ENCODE measurements at places on chromosomes 2 and 18.

GRCh38 chr2:133293544-133294353 lies 274.5 kb downstream of the NCKAP5 start:
- no peaks in the 10 kb centered on the region for H3K27me3 ChIP-seq
- no peaks in the 10 kb centered on the region for H3K4me1 ChIP-seq
- DNase-seq = no peak
- H3K4me3 ChIP-seq = no peak overlapping the region

DNA sequence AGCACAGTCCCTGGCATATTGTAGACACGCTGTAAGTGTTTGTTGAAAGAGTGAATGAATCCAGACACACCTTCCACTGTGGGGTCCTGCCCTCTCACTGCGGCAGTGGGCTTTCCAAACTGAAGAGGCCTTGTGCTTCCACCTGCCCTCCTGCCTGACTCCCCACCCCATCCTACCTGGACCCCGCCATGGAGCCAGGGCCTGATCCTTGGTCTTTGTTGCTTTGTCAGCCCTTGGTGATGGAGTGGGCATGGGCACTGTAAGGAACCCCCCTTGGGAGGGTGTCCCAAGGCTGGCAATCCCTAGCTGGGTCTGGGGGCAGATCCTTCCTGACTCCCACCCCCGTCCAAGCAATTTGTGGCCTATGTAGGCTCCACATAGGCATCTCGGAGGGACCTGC lies 33.1 kb downstream of the KLHL29 start:
- no peak overlapping the region for H3K4me3 ChIP-seq
- H3K27ac ChIP-seq = no peak overlapping the region
- H3K27me3 ChIP-seq = no peaks in the 10 kb centered on the region
- no peaks in the 10 kb centered on the region for H3K36me3 ChIP-seq
- H3K4me1 ChIP-seq = no peaks in the 10 kb centered on the region

- H3K4me3 ChIP-seq = no peak overlapping the region
- DNase-seq = no peak
- H3K27me3 ChIP-seq = no peaks in the 10 kb centered on the region
Observed at GRCh38 chr2:202141329-202141947, 68.4 kb downstream of the KIAA2012 start.

DNA sequence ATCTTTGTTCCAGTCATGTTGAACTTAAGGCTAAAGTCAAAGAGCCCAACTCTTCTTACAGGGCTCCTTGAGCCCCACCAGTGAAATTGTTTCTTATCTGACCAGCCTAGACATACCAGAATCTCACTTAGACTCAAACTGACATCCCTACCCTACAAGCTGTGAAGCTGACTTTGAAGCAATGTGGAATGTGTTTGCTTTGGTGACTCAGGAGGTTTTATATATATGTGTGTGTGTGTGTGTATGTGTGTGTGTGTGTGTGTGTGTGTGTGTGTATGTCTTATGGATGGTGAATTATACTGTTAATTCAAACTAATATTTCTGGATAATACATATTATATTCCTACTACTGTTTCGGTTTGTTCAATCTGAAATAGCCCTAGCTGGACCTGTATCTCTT lies 67.3 kb downstream of the CAMKMT start:
- H3K4me1 ChIP-seq = peaks cover 42% of the 10 kb centered on the region
- H3K36me3 ChIP-seq = no peaks in the 10 kb centered on the region
- H3K27me3 ChIP-seq = no peaks in the 10 kb centered on the region
- H3K4me3 ChIP-seq = no peak overlapping the region

GRCh38 chr18:28095631-28096030 lies 81.3 kb downstream of the CDH2 start:
- DNase-seq = no peak
- H3K27ac ChIP-seq = no peak overlapping the region
- H3K36me3 ChIP-seq = no peaks in the 10 kb centered on the region
- H3K4me3 ChIP-seq = no peak overlapping the region

DNA sequence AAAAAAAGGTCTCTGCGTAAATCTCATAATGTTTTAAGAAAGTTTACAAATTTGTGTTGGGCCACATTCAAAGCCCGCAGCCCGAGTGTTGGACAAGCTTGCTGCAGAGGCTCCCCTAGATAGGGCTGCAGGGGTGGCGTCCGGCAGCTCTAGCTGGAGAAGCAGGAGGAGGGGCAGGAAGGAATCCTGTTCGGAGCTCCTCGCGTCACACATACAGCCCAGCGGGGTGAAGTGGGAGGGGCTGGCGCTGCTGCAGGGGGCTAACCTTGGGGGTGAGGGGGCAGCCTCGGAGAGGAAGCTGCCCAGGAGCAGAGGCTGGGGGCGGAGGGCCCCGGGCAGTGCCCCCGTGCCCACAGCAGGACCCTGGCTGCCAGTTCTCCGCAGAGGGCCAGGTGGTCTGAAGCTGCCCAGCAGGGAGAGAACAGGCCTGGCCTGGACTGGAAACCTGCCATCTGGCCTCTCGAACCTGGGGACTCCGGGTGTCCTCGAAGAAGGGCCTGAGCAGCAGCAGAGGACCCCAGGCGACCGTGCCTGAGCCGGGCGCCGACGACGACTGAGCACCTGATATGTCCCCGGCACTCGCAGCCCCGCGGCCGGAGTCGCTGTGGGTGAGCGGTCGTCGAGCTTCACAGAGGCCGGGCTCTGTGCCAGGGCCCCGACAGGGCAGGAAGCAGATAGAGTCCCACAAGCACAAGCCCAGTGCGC lies 2.6 kb upstream of the GPR35 start:
- no peaks in the 10 kb centered on the region for H3K27me3 ChIP-seq
- no peak overlapping the region for H3K4me3 ChIP-seq
- H3K36me3 ChIP-seq = no peaks in the 10 kb centered on the region
- DNase-seq = no peak

DNA sequence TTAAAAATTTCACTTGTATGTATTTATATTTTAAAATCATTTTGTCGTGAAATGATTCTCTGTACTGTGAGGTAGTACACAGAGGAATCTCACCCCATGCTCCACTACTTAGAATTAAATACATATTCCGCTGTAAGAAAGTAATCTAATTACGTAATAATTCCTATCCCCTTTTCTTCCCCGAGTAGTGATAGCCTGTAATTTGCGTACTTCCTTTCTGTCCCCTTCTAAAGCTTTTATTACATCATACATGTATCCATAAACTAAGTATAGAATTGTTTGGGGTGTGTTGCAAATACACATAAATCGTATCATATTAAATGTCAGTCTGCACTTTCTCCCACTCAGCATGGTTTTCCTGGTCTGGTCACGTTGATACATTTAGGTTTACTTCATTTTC lies 12.4 kb upstream of the CHCHD5 start:
- H3K27ac ChIP-seq = no peak overlapping the region
- H3K27me3 ChIP-seq = no peaks in the 10 kb centered on the region
- peaks cover 92% of the 10 kb centered on the region for H3K36me3 ChIP-seq
- H3K4me1 ChIP-seq = no peaks in the 10 kb centered on the region
- DNase-seq = no peak
- H3K4me3 ChIP-seq = no peak overlapping the region

DNA sequence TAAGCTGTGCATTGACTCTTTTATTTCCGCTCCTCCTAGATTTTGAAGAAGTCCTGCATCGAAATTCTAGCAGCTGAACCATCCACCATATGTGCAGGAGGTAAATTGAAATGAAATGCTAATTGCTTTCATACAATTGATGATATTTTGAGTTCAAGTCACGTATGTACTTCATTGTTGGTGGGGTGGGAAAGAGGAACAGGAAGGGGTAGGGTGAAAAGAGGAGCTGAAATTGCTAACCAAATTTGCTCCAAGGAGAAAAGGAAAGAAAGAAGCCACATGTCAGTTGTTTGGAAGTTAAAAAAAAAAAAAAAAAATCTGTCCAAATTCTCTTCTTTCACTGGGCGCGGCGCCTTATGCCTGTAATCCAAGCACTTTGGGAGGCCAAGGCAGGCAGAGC lies 77.8 kb downstream of the ANTXR1 start:
- no peak for DNase-seq
- no peak overlapping the region for H3K4me3 ChIP-seq
- H3K27ac ChIP-seq = no peak overlapping the region
- H3K36me3 ChIP-seq = peaks cover 3% of the 10 kb centered on the region
- no peaks in the 10 kb centered on the region for H3K27me3 ChIP-seq

GRCh38 chr2:151826737-151827157 lies 1.5 kb downstream of the ARL5A start:
- H3K4me3 ChIP-seq = peak overlapping the region; percentile 86
- no peak overlapping the region for H3K27ac ChIP-seq

Data from GM23338 (cell line).